Stimulated activated CD8-positive, alpha-beta memory T cell treated with anti-CD3 and anti-CD28 coated beads, Interleukin-4, amount 100 ng/mL, for 24 hours (primary cell): ENCODE measurements at places on chromosomes 11 and 22.

- DNase-seq, result no peak
Measured at GRCh38 chr11:13009921-13010748, 1.0 kb downstream of the RASSF10 start.

DNA sequence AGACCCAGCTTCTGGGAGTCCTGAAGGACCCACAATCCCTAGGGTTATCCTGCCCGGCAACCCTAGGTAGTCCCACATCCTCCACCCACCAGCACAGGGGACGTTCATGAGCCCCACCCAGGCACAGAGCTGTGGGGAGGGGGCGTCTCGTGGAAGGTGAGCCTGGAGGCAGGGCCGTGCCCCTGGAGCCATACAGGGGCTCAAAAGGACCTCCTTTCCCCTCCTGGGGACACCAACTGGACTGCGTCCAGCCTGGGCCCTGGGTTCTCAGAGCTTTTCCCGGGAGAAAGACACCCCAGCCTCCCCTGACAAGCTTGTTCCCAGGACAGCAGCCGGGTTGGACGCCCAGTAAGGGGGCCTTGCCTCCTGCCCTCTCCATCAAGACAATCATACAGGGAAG is 78.4 kb downstream of the BRD1 start:
- no peak for DNase-seq

- no peak for DNase-seq
Measured at GRCh38 chr22:30181459-30182349, 64.9 kb downstream of the LIF start.

- DNase-seq, result no peak
Measured at GRCh38 chr22:25403811-25404471, 160.5 kb upstream of the GRK3 start.

DNA sequence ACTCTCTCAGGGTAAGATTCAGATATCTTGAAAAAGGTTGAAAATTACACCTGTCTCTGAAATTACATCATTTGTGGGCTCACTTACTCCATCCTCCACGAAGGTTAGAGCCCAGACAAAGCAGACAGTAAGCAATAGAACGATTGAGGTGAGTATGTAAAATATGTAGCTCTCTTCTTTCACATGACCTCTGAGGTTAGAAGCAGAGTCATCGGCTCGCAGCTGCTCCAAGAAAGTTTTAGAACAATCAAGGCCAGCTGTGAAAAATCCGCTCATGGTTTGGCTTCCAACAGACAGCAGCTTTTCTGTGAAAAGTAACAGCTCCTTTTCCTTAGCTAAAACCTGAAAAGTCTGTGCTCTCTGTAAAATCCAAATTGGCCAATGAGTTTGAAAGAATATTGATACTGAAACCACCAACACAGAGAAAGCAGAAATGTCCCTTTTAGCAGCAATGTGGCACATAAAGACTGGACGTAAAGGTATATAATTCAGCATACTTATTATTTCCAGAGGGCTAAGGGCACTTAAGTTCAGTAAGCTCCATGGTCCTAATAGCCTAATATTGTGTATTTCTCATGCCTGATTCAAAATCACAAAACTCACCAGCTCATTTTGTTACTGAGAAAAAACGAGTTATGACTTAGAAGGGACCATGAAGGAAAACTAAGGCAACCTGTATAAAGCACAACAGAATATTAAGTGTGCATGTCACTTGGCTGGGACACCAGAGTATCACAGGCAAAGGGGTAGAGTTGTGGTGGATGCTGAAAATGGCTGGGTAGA is 78.2 kb downstream of the FAM76B start:
- DNase-seq, result no peak
